ENCODE measurements at places on chromosomes 16 and 17. TPM values are rescaled to one million over a fixed set of nuclear protein-coding genes. Genes with fewer than 3 reads are reported as not detected.

KIF2B gene
- not detected for polyA plus RNA-seq

CBFA2T3 gene
- polyA plus RNA-seq, result 7.4 TPM

CPHXL2 gene
- polyA plus RNA-seq, result 0.06 TPM

PPY gene
- polyA plus RNA-seq, result 0.34 TPM

DGKE gene
- 4.2 TPM for polyA plus RNA-seq

GRCh38 chr16:81661082-81661481 lies 118.0 kb upstream of the PLCG2 start:
- DNase-seq, result no peak
- no peaks in the 10 kb centered on the region for H3K27me3 ChIP-seq
- H3K4me1 ChIP-seq, result no peaks in the 10 kb centered on the region
- peaks cover 84% of the 10 kb centered on the region for H3K36me3 ChIP-seq
- H3K4me3 ChIP-seq, result no peak overlapping the region

DNA sequence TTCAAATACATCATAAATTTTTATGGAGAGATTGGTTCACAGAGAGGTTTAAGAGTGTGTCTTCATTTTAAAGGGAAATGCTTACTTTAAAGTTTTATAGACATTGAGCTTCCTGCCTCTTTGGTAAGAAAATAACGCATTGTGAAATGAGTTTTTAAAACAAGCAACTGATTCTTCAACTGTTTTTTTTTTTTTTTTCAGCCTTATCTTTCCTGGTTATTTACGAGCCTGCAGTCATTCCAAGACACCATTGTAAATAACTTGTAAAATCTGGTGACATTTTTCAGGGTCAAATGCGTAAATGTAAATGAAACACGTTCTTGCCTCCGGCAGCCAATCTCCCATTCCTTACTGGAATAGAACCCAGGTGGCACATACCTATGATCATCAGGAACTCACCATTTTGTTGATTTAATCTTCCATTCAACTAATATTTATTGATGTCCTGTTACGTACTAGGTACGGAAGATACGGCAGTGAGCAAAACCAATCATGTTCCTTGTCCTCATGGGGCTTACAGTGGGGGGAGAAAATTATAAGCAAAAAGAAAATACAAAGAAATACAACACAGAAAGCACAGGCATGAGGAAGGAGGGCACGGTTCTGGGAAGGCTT lies 33.2 kb upstream of the CDYL2 start:
- H3K4me3 ChIP-seq, result no peak overlapping the region
- H3K4me1 ChIP-seq, result no peaks in the 10 kb centered on the region
- no peaks in the 10 kb centered on the region for H3K27me3 ChIP-seq
- DNase-seq, result no peak
- H3K36me3 ChIP-seq, result no peaks in the 10 kb centered on the region
- no peak overlapping the region for H3K27ac ChIP-seq

DNA sequence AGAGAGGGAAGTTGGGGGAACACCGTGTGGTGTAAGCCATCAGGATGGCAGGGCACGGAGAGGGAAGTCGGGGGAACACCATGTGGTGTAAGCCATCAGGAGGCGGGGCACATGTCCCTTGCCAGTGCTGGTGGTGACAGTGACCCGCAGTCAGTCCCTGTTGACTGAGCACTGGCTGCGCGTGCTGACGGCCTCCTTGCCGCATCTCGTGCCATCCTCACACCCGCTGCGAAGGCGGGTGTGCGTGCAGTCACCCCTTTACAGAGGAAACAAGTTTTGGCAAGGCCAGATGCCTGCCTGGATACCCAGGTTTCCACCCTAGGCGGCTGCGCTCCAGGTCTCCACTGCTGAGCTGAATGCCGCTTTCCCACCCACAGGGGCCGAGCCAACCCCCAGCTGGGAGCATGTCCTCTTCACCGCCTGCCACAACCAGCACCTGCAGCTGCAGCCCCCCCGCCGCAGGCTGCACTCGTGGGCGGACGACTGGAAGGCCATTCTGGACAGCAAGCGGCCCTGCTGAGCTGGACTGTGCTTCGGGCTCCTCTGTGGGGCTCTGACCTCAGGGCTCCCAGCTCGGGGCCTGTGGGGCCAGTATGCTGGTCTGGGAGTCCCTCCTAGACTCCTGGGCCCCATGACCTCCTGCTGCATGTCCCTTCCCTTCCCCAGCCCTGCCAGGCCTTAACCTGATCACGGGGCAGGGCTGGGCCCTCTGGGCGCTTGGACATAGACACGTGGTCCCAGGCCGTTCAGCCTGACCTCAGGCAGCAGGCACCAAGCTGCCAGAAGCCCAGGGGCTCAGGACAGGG lies 43.5 kb downstream of the NT5M start:
- H3K27ac ChIP-seq, result no peak overlapping the region
- no peaks in the 10 kb centered on the region for H3K4me1 ChIP-seq
- H3K27me3 ChIP-seq, result no peaks in the 10 kb centered on the region
- DNase-seq, result no peak
- H3K4me3 ChIP-seq, result no peak overlapping the region

GRCh38 chr17:42253578-42253977 lies 22.6 kb downstream of the STAT5B start:
- no peak for DNase-seq
- no peaks in the 10 kb centered on the region for H3K36me3 ChIP-seq
- no peaks in the 10 kb centered on the region for H3K4me1 ChIP-seq

DNA sequence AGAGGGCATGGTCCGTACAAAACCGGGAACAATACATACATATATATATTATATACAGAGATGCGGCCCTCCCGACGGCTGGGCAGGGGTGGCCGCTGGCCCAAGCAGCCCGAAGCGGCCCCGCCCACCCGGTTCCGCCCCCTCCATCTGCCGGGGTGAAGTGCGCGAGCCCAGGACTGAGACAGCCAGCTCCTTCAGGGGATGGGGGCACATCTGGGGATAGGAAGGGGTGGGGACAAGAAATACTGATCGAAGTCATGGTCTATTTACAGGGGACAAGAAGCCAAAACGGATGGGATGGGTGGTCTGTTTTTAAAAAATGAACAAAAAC lies 3.8 kb upstream of the SAMD14 start:
- DNase-seq, result no peak
- peaks cover 23% of the 10 kb centered on the region for H3K4me1 ChIP-seq
- no peak overlapping the region for H3K4me3 ChIP-seq

GRCh38 chr17:82810644-82811430 lies 29.0 kb downstream of the ZNF750 start:
- no peak overlapping the region for H3K27ac ChIP-seq
- no peaks in the 10 kb centered on the region for H3K27me3 ChIP-seq
- no peak for DNase-seq
- H3K4me3 ChIP-seq, result no peak overlapping the region

DNA sequence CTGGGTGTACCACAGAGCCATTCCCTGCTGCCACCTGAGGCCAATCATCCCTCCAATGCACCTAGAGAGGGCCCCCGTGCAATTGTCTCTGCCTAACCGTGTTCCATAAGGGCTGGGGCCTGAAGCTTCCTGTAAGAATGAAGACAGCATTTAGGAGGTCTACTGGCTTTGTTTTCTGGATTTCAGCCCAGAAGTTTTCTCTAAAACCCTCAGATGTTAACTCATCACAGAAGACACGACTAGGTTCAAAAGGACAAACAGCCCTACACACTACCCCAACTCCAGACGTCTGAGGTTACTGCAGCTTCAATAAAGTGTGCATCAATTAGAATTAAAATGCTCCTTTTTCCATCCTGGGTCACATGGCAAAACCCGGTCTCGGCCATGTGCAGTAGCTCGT lies 10.8 kb upstream of the DRG2 start:
- no peaks in the 10 kb centered on the region for H3K4me1 ChIP-seq
- H3K36me3 ChIP-seq, result no peaks in the 10 kb centered on the region
- no peak overlapping the region for H3K27ac ChIP-seq
- DNase-seq, result no peak
- peaks cover 3% of the 10 kb centered on the region for H3K27me3 ChIP-seq

GRCh38 chr17:75640556-75641119 lies 7.4 kb downstream of the SMIM5 start:
- no peak for DNase-seq
- H3K27me3 ChIP-seq, result no peaks in the 10 kb centered on the region
- H3K4me1 ChIP-seq, result peaks cover 70% of the 10 kb centered on the region
- H3K36me3 ChIP-seq, result peaks cover 15% of the 10 kb centered on the region
- H3K4me3 ChIP-seq, result no peak overlapping the region

DNA sequence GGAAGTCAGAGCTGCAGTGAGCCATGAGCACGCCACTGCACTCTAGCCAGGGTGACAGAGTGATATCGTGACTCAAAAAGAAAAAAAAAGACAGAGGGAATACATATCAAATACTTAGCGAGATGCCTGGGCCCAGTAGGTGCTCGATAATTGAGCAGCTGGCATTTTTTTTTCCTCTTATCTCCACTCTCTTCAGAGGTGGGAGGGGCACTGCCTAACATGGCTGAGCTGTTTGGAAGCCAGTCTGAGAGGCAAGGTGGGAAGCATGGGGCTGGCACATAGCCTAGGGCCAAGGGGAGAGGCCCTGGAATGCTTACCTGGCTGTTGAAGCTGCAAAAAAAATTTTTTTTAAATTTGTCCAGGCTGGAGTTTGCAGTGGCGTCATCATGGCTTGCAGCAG lies 38.4 kb downstream of the HIC1 start:
- peaks cover 5% of the 10 kb centered on the region for H3K36me3 ChIP-seq
- no peaks in the 10 kb centered on the region for H3K27me3 ChIP-seq
- peaks cover 21% of the 10 kb centered on the region for H3K4me1 ChIP-seq
- H3K27ac ChIP-seq, result no peak overlapping the region

DNA sequence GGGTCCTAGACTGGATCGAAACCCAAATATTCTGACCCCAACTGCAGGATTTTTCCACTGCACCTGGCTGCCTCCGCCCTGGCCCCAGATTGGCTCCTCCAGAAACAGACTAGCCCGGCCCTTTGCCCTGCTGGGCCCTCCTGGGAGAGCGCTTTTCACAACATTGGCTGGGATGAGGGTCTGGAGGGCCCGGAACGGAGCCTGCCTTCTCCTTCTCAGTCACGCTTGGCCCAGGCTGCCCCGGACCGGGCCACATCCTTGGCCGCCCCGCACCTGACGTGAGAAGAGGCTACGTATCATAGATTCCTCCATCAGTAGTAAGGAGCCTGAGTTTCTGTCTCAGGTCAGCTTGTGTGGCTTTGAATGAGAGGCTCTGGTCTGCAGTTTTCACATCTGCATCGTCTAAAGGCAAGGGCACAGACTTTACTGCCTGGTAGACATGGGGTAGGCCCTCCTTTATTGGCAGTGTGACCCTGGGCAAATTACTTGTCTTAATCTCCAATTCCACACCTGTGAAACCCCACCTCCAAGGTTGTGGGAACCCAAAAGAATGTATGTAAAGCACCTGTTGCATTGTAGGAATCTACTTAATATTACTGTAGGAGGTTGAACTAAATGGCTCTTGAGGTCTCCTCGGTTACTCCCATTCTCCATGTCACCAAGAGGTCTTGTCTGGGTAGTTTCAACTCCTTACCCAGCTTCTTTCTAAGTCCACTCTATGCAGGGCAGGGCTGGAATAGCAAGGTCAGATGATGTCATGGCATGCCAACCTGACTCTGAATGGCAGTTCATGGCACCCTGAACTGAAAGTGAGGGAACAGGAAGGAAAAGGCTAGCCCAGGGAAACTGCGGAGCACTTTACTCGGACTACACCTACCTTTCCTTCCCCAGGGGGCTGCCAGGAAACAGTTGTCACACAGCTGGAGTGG lies 661 bp downstream of the LRRC3C start:
- peaks cover 10% of the 10 kb centered on the region for H3K36me3 ChIP-seq
- peak overlapping the region; percentile 94 for H3K27ac ChIP-seq
- H3K4me1 ChIP-seq, result peaks cover 45% of the 10 kb centered on the region

- H3K36me3 ChIP-seq, result peaks cover 18% of the 10 kb centered on the region
- peak overlapping the region; percentile 73 for H3K27ac ChIP-seq
- peaks cover 75% of the 10 kb centered on the region for H3K4me1 ChIP-seq
- H3K27me3 ChIP-seq, result peaks cover 11% of the 10 kb centered on the region
- peak; percentile 63 for DNase-seq
These were observed 6.4 kb downstream of the ZFPM1 start for GRCh38 chr16:88459366-88460073.

DNA sequence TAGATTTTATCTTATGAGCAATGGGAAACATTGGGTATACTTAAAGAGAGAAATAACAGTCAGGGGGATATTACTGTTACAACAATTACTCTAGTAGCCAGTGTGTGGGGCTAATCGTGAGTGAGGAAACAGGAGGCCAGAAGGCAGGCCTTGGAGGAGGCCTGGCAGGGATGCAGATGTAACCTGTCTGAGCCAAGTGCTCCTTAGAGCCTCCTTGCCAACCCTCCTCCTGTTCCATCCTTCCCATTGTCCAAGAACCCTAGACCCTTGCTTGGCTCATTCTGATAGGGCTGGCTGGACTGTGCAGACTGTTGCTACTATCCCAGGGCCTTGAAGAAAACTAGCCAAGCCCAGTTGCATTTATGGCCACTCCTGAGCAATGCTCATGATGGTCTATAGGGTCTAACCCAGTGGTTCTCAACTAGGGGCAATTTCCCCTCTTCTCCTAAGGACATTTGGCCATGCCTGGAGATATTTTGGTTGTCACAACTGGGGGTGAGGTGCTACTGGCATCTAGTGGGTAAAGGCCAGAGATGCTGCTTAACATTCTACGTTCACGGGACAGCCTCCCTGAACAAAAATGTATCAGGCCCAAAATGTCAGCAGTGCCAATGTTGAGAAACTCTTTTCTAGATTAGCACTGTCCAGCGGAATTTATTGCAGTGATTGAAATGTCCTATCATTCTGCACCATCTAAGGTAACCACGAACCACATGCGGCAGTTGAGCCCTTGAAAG lies 24.4 kb upstream of the WSCD1 start:
- DNase-seq, result no peak
- H3K27me3 ChIP-seq, result no peaks in the 10 kb centered on the region
- no peaks in the 10 kb centered on the region for H3K4me1 ChIP-seq
- no peaks in the 10 kb centered on the region for H3K36me3 ChIP-seq
- H3K27ac ChIP-seq, result no peak overlapping the region
- H3K4me3 ChIP-seq, result no peak overlapping the region

DNA sequence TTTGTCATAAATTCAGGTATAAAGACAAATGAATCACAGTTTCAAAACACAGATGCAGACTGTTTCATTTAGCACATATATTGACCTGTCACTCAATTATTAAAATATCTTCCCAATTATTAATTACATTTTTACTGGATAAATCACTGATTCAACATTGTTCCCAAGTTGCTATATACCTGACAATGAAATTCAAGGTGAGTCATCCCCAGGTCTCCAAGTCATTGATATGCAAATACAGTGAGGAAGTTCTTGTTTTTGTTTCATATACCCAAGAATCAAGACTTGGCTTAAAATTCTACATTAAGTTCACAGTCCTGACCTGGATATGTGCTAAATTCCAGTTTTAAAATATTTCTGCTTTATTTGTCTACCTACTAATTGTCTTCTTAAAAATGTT lies 599.3 kb upstream of the PSMD7 start:
- no peaks in the 10 kb centered on the region for H3K36me3 ChIP-seq
- no peak overlapping the region for H3K4me3 ChIP-seq
- no peaks in the 10 kb centered on the region for H3K4me1 ChIP-seq

Data from large intestine (tissue), 12 donors.